ENCODE measurements at places on chromosomes 6 and 20. TPM values are rescaled to one million over a fixed set of nuclear protein-coding genes. Genes with fewer than 3 reads are reported as not detected.

DNA sequence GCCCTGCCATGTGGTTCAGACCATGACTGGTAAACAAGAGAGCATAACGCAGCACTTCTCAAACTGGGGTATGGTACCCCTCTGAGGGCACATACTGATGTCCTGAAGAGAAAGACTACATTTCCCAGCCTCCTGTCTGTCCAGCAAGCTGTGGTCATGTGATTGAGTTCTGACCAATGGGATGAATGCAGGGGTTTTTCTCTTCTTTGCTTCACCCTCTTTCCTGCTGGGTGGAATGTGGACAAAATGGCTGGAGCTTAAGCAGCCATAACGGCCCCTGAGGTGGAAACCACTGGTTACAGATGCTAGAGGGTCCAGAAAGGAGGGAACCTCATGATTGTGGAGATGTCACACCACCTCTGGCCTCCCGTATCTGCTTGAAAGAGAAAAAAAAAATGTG is 19.4 kb upstream of the KCNB1 start:
- DNase-seq = no peak

- DNase-seq = no peak
These were observed 38.9 kb downstream of the FBXO9 start for GRCh38 chr6:53103993-53104675.

Gene MAFB
- 4.0 TPM for total RNA-seq

Gene GHRH
- total RNA-seq = not detected

Gene IMPG1
- 0.36 TPM for total RNA-seq

Data from cerebellum (tissue), 4 donors.